ENCODE measurements at places on chromosomes 3 and 15.

DNA sequence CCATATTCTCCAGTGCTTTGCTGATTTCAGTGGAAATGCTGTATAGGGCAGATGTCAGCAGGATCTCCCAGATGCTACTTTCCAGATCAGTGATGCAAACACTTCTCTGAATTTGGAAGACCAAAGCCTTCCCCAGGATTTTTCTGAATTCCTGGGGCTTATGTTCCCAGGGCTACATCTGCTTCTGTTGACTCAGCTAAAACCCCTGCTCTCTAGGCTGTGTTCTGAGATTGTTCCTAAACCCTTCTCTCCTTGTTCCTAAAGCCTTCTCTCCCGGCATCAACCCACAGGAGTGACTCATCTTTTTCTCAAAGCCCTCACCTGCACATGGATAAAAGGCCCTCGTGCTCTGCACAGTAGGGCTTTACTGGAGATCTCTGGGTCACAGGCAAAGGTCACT lies 35.5 kb downstream of the FAH start:
- DNase-seq: no peak

DNA sequence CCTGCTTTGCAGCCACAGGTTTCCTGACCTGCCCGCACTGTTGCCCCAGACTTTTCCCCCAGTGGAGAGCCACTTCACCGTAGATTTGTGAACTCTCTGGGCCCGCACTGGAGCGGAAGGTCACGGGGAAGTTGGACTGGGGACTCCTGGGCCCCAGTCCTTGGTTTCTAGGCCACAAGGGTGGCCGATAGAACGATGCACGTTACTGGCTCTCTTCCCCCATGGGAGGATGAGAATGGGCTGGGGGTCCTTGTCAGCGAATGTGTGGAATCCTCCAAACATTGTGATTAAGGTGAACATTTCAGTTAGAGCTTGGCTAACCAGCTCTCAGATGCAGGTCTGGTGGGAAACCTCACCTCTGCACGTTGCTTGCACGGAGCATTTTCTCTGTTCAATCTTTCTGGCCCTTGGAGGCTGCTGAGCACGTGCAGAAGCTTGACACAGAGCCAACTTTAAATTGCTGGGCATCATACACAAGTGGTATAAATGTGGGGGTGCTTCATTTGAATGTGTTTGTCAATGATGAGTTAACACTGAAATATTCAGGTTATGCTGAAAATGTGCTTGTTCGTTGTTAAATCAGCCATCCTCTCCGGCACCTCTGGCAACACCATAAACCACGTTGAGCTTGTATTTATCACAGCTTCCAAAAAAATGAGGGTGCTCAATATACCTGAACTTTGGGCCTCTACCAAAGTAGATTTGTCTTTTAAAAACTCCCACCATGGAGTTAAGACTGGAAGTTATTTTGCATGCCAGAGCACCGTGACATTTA lies 976 bp downstream of the DIS3L start:
- DNase-seq: no peak

GRCh38 chr3:88321363-88322050 lies 171.7 kb downstream of the C3orf38 start:
- DNase-seq: no peak

- no peak for DNase-seq
These were observed 274.9 kb upstream of the SEMA6D start for GRCh38 chr15:47442371-47442770.

DNA sequence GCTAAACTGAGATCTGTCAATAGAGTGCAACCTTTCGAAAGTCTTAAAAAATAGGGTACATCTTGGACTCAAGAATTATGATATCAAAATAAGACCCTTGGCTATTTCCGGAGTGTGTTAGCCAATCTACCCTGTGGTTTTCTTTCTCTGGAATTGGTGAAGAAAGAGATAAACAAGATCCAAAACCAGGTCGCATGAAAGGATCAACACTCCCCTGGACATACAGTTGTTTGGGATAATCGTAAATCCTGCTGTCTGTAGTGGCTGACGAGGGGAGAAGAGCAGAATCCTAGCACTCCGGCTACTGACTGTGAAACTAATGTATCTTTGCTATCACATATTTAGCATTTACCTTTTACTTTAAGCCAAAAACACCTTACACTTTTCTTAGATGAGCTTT lies 30.9 kb downstream of the FNDC3B start:
- DNase-seq: no peak

DNA sequence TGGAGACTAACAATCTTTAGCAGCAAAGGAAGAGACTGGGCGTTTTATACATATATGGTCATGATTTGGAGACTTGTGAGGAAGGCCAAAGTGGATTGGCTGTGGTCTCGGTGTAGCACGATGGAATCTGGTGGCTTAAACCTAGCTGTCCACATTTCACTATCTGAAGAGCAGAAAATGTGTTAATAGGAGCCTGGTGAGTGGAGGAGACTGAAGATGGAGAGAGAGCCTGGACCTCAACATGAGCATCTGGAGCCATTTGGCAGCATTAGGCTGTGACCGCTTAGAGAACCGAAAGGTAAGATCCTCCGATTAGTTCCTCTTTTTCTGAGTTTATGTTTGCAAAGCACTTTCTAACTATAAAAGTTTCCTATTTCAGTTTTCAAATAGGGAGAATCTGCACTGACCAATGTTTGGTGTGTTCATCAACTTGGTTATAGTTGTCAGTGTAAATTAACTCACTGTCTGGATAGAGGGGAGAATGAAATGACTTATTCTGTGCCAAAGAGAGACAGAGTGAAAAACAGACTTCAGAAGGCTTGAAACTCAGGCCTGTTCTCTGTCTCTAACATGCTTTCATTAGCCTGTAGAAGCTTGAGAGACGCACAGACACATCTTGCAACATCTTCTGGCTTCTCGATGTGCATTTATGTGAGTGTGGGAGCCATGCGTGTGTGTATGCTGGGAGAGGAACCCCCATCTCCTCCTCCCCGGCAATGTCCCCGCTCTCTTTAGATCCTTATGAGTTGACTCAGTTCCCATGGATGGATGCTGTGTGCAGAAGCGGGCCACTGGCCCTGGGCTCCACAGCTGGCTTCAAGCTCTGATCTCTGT lies 244.7 kb upstream of the TBL1XR1 start:
- DNase-seq: no peak

- DNase-seq: no peak
These were observed 488.8 kb upstream of the DPPA4 start for GRCh38 chr3:109825971-109826810.

GRCh38 chr3:106213954-106214353 lies 345.1 kb upstream of the CBLB start:
- no peak for DNase-seq

DNA sequence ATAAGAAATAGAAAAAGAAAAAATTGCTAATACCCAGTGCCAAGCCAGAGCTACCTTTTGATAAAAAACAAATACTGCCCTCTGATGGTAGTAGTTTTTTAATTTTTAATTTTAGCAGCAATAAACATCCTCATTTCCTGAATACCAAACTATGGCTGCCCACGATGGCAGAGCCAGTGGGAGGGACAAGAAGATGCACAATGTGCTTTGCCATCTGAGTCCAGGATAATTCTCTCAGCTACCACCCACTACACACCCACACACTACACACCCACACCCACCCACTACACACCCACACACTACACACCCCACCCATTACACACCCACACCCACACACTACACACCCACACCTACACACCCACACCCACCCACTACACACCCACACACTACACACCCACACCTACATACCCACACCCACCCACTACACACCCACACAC lies 17.8 kb downstream of the CEP19 start:
- no peak for DNase-seq

DNA sequence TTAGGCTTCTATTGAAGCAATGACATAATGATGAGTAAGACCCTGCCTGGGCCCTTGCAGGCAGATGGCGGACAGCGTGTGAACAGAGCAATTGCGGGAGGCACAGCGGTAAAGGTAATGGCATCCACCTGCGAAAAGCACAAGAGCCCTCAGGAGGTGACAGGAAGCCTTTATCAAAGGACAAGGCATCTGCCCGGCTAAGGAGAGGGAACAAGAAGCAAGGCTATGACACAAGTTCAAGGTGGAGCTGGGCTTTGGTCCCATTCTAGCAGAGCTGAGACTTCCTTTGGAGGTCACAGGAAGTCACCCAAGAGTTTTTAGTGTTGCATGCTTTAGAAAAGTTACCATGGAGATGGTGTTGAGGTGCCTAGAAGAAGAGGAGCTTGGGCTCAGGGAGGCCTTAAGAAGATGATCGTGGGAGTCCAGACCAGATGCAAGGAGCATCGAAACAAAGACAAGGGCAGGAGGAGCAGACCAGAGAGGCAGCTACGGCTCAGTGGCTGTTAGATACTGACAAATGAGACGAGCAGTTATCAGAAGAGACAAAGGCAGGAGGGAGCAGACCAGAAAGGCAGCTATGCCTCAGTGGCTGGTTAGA lies 34.5 kb downstream of the OSBPL10 start:
- DNase-seq: no peak
